ENCODE measurements at places on chromosomes 3 and 15. TPM values are rescaled to one million over a fixed set of nuclear protein-coding genes. Genes with fewer than 3 reads are reported as not detected.

RABL3 gene
- total RNA-seq: 14.7 TPM

ECE2 gene
- not detected for total RNA-seq

ALDH1A2 gene
- 4.7 TPM for total RNA-seq

MAGI1 gene
- 5.5 TPM for total RNA-seq

ALG1L2 gene
- total RNA-seq: 0.37 TPM

ZNF620 gene
- 0.73 TPM for total RNA-seq

FOXB1 gene
- total RNA-seq: not detected

GALNT15 gene
- total RNA-seq: 83.7 TPM

GABRA5 gene
- not detected for total RNA-seq

LRRC3B gene
- total RNA-seq: not detected

FRG2C gene
- total RNA-seq: not detected

CHRFAM7A gene
- total RNA-seq: not detected

GOLGA6L7 gene
- total RNA-seq: not detected

PGBD4 gene
- total RNA-seq: 1.8 TPM

MFN1 gene
- total RNA-seq: 56.9 TPM

SLC2A2 gene
- total RNA-seq: not detected

SAMD7 gene
- not detected for total RNA-seq
